ENCODE measurements at places on chromosomes 11 and 22.

DNA sequence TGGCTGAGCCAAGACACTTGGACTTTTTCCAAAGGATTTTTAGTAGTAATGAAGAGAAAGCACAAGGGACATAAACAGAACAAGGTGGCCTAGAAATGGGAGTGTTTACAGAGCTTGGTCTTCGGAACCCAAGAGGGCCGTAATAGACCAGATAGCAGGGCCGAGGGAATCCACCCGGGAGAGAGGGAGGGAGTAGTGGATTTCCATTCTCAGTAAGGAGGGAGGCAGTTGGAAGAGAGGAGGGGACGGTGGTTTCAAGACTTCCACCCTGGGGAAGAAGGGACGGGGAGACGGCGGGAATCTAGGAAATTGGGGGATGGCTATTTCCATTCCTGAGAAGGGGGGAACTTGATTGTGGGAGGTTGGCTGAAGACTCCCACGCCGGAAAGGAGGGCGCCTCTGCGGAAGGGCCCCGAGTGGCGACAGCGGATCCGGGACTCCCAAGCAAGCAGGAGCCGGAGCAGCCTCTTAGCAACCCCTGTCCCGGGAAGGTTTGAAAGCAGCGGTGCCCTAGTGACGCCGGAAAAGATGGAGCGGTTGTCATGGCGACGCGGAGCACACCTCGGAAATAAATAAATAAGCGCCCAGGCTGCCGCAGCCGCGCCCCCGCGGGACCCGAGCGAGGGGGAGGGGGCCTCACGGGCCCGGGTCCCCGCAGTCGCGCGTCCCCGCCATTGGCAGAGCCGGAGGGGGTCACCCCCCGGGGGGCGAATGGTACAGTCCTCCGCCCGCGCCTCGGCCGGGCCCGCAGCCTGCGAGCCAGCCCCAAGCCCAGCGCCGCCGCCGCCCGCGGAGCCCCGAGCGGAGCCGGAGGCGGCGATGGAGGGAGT is 31.6 kb downstream of the EIF3F start:
- DNase-seq, result peak; percentile 46

DNA sequence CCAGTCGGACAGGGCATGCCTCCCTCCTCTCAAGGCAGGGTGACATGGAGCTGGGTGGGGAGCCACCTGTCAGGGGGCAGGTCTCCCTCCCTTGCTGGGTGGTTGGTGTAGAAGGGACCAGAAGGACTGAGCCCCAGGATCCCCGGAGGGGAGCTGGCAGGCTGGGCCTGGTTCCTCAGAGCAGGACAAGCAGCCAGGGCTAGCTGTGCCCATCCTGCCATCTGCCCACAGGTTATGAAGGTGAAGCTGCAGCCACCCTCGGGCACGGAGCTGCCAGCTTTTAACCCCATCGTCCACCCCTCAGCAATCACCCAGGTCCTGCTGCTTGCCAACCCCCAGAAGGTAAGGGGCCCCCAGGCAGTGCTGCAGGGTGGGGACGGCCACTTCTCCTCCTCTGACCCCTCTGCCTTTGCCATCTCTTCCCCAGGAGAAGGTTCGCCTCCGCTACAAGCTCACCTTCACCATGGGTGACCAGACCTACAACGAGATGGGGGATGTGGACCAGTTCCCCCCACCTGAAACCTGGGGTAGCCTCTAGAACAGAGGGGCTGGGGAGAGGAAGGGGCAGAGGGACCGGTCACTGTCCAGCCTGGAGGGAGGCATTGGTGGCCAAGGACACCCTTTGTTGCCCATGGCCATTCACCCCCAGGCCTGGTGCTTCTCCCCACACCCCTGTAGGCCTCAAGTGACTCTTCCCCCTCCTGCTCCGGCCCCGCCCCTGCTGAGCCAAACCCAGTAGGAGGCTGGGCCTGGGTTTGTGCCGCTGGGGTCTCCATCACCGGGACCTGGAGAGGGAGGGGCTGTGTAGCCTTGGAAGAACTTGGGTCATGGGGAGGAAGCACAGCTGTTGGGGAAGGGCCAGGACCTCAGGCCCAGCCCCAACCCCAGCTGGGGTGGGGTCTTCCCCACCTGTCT is 7.0 kb upstream of the SH3BP1 start:
- DNase-seq, result no peak

GRCh38 chr11:83649528-83649855 is 363.3 kb upstream of the CCDC90B start:
- no peak for DNase-seq

DNA sequence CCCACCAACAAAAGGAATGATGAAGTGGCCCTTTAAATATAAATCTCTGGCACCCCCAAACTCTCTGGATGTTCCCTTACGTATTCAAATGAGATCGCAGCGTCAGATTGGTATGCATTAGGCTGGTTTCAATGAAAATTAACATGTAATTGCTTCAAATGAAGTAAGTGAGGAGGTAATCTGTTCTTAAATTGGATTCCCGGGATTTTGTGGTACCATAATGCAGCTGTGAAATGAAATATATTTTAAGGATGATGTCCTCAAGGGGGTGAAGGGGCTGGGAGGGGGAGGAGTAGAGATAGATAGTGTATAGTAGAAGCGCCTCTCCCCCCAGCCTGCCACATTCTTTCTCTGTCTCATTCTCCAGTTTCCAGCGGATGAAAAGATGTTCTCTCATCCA is 748.2 kb downstream of the NTM start:
- no peak for DNase-seq

DNA sequence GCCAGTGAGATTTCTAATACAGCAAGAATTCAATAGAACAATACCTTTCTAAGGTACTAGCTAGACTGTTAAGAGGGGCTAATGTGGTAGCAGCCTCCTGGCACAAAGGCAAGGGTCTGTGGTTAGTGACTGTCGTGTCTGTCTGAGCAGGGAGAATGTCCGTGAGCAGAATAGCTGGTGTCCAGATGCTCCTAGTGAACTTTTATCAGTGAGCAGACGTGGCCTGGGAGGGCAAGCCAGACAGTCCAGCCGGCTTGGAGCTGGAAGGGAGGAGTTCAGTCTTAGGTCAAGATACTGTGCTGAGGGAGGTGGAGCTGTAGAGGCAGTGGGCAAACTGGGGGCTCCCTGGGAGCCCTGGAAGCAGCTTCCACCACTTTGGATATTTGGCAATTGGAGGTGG is 138.6 kb downstream of the TEAD1 start:
- DNase-seq, result no peak

- DNase-seq, result no peak
These were observed 177.5 kb upstream of the POU2AF2 start for GRCh38 chr11:111067994-111068393.

DNA sequence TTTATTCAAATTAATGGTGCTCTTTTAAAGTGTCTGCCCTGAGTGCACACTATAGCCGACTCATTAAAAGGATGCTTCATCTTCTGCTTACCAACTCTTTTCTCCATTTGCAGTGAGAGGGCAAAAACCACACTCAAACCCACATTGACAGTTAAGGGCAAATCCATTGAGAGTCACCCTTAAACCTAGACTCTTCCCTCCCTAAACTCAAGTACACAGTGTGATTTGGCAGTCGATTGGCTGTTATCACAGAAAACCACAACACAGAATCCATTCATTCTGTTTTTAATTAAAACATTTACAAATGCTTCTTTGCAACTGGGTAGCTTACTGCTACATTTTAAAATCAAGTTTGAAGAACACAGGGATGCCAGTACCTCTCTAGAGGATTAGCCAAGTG is 120.0 kb downstream of the CADM1 start:
- no peak for DNase-seq

GRCh38 chr22:43669190-43669589 is 142.9 kb downstream of the EFCAB6 start:
- no peak for DNase-seq

DNA sequence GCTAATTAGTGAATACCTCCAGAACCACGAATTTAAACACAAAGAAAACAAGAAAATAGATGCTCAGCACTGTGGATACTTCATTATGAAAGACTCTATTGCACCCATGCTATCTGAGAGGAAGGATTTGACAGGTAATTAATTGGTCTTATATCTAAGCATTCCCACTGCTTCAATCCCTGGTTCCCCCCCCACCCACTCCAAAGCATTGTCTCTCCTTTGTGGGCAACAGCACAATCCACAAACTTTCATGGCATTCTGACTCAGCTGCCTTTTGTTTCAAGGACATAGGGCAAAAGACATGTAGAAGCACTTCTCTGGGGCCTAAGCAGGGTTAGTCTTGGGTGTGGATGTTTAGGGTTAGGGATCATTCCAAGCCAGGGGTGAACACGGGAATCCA is 551.4 kb downstream of the BUD13 start:
- DNase-seq, result no peak

DNA sequence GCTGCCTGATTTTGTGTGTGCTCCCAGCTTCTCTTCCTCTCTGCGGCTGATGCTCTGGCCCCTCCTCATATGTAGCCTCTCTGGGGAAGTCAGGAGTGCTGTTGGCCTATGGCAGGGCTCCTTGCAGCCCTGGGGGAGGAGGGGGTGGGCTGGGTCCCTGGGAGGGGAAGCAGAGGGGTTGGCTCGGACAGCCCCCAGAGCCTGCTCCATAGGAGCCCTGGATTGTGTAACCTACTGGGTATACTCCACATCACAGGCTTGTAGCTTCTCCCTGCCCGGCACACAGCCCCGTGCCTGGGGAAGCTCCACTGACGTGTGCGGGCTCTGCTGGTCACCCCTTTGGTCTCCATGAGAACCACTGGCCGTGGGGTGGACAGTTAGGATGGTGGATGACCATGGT is 113.8 kb downstream of the ST3GAL4 start:
- DNase-seq, result no peak

GRCh38 chr22:50233223-50233622 is 11.6 kb downstream of the TUBGCP6 start:
- DNase-seq, result no peak

DNA sequence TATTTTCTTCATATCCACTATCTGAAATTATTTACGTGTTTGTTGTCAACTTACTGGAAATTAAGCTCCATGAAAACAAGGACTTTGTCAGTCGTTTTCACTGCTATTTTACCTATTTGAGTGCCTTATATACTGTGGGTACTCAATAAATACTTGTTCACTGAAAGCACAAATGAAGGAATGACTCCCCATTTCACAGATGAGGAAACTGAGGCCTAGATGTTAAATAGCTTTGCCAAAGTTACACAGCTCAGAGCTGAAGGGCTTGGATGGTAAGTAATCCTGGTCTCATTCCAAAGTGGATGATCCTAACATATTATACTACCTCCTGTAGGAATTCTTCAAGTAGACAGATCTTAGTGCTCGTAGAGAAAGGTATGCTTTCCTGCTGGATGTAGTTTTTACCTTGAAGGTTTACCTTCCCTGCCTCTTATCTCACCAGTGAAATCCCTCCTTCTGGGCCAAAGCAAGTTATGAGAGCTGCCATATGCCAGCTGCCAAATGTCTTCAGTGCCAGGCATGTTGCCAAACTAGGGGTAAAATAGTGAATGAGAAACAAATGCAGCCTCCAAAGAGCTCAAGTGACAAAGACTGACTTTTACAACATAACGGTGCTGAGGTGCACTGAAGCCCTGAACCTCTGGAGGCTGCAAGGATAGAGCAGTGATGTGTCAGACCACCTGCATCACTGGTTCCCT is 129.7 kb downstream of the TRIM44 start:
- DNase-seq, result no peak

- no peak for DNase-seq
These were observed 560.8 kb downstream of the BRD1 start for GRCh38 chr22:49266561-49267519.

GRCh38 chr11:109914038-109914437 is 179.2 kb upstream of the ZC3H12C start:
- DNase-seq, result no peak

DNA sequence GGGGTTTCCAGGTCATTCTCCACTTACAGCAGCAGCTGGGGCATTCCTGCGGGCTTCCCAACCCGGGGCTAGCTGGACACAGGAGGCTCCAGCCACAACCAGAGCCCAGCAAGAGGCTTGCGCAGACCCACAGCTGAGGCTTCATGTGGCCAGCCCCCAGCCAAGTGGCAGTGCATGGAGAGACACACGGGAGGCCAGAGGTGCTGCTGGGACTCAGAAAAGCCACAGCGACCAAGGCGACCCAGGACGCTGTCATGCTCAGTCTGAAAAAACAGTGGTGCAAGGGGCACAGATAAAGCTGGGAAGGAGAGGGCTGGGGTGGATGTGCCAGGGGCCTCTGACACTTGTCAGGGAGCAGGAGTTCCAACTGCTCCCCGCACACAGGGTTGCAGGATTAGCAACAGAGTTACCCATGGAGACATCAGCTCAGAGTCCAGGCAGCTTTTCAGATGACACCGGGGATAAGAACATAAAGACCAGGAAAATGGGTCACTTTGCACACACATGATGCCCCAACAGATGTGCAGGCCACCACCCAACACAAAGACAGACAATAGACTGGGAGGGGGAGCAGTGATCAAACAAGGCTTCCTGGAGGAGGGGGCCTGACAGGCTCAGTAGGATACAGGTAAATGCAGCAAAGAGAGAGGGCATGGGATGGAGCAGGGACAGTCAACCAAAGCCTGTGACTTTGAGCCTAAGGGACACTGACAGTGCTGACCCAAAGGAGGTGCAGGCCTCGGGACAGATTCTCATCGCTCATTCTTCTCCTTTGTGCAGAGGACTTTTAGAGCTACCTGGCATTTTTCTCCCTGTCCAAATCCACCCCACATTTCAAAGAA is 6.9 kb upstream of the NEAT1 start:
- DNase-seq, result no peak

- DNase-seq, result no peak
These were observed 65.7 kb downstream of the FLI1 start for GRCh38 chr11:128759597-128759996.

GRCh38 chr11:130212431-130212961 is 52.9 kb downstream of the ST14 start:
- no peak for DNase-seq

GRCh38 chr11:95299078-95299679 is 68.2 kb upstream of the SESN3 start:
- peak; percentile 2 for DNase-seq

DNA sequence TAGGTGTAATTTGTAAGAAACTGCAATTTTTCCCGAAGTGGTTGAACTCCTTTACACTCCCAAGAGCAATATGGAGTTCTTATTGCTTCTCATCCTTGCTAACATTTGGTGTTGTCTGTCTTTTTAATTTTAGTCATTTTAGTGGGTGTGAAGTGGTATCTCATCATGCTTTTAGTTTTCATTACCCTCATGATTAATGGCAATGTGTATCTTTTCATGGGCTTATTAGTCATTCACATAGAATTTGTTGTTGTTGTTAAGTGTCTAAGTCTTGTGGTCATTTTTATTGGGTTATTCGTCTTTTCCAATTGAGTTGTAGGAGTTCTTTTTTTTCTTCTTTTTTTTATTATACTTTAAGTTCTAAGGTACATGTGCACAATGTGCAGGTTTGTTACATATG is 238.3 kb upstream of the SESN3 start:
- DNase-seq, result no peak

GRCh38 chr11:76890329-76890728 is 29.6 kb downstream of the ACER3 start:
- no peak for DNase-seq

- DNase-seq, result peak; percentile 81
These were observed at the start of gene TUT1 for GRCh38 chr11:62591448-62592145. Gene TUT1, minus strand, starts transcription at chr11:62591523. Its CDS starts 38 bp downstream, at chr11:62591485.

- no peak for DNase-seq
These were observed 27.4 kb downstream of the MOB2 start for GRCh38 chr11:1459219-1459575.

DNA sequence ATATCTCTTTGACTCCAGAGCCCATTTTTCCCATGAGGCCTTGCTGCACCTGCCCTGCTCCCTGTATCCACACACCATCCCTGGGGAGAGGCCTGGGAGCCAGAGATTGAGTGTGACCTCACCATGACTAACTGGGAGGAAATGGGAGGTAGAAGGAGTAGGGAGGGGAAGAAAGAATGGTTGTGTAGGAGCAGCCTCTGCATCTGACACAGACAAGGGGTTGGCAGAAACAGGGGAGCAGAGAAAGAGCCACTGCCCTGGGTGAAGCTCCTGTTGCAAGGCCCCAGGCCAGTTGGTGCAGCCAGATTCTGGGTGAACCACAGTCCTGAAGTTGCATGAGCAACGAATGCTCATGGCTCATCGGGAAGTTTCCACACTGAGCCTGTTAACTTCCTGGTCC is 32.4 kb downstream of the POU2F3 start:
- DNase-seq, result no peak

Data from naive thymus-derived CD8-positive, alpha-beta T cell (primary cell).